ENCODE measurements at places on chromosomes 3 and 15.

- no peak for DNase-seq
Observed at GRCh38 chr3:65151666-65152065, 463.9 kb upstream of the ADAMTS9 start.

DNA sequence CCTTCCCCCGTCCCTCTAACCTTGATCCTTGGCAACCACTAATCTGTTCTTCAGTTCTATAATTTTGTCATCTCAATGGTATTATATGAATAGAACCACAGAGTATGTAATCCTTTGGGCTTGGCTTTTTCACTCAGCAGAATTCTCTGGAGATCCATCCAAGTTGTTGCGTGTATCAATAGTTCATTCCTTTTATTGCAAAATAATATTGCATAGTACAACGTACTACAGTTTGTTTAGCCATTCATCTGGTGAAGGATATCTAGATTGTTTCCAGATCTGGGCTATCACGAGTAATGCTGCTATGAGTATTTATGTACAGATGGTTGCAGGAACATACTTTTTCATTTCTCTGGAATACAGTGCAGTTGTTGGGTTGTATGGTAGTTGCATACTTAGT lies 76.2 kb downstream of the PLXNA1 start:
- no peak for DNase-seq

DNA sequence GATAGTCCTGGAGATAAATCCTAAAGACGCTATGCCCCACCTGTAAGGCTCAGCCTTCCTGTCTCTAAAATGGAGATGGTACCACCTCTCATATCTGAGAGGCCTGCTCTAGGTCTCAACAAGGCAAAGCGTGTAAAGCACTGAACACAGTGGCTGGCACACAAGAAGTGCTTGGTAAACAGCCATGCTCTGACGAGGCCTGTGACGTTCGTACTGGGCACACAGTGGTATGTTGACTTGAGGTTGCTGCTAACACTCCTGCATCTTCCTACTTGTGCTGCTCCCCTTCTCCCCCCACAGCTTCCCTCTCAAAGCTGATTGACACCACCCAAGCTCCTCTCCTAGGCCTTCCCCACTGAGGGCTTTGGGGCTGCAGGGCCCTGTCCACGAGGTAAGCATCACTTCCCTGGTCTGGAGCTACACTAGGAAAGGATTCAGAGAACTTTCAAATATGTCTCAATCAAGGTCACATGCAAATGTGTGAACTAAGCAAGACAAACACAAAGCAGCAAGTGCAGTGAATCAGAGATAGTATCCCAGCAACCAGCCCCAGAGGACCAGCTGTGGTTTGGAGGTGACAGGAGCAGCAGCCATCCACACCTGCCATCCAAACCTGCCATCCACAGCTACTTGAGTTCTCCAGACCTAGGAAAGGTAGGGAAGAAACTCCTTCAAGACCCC lies 177.5 kb downstream of the STT3B start:
- DNase-seq: no peak

DNA sequence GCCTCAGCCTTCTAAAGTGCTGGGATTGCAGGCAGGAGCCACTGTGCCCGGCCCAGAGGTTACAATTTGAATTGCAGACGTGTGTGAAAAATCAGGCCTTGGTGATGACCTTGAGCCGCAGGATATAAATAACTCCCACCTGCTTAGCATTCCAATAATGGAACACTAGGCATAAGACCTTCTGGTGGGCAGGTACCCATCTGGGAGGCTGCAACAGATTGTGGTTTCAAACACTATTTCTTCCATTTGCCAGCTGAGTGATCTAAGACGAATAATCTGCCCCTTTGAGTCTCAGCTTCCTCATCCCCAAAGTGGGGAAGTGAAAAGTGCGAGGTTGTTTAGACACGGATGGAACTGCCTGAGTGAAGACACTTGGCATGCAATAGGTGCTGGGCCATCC lies 47.7 kb upstream of the HERC1 start:
- no peak for DNase-seq

DNA sequence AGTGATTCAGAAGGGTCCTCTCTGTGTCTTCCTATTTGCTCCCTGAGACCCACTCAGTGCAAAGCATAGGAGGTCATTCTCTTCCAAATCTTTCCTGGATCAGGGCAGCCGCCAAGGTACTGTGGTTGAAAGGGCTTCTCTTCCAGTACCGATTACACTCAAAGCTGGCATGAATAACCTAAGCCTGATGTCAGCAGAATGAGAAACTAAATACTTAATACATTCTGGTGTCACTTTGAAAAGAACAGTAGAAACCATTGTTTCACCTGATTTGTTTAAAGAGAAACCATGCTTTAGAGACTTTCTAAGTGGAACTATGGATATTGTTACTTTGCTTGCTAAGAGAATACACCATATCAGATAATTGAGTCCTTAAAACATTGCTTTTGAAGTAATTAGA lies 50.2 kb downstream of the PDHB start:
- no peak for DNase-seq

DNA sequence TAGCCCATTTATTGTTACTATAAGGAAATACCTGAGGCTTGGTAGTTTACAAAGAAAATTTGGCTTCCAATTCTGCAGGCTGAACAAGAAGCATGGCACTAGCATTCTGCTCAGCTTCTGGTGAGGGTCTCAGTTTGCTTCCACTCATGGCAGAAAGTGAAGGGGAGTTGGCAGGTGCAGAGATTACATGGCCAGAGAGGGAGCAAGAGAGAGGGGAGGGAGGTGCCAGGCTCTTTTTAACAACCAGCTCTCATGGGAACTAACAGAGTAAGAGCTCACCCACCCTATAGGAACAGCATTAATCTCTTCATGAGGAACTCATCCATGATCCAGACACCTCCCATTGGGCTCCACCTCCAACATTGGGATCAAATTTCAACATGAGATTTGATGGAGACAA lies 437.9 kb downstream of the CHL1 start:
- DNase-seq: no peak

DNA sequence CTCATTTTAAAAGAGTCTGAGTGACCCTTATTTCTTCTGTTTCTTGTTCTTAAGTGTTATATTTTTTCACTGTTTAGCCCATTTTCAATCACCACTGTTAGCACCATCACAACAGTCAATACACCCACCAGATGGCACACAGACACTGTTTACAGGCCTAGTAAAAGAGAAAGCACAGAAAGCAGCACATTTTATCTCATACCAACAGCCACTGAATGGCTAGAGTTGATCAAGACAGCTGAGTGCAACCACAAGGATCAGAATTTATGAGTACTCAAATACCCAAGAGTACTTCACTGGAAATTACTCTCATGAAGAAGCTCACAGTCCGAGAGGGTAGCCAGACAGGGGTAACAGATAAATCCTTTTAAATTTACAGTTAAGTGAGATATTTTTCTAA lies 127.0 kb downstream of the TFDP2 start:
- DNase-seq: no peak

GRCh38 chr3:171282041-171282440 lies 178.2 kb downstream of the TNIK start:
- no peak for DNase-seq

GRCh38 chr15:59002418-59002859 lies 15.0 kb downstream of the RNF111 start:
- no peak for DNase-seq

- DNase-seq: no peak
Observed at GRCh38 chr3:46080969-46081345, 53.7 kb upstream of the XCR1 start.

GRCh38 chr3:55634345-55634744 lies 147.2 kb upstream of the WNT5A start:
- DNase-seq: no peak

- DNase-seq: no peak
Observed at GRCh38 chr3:128482175-128482574, 10.8 kb downstream of the GATA2 start.

DNA sequence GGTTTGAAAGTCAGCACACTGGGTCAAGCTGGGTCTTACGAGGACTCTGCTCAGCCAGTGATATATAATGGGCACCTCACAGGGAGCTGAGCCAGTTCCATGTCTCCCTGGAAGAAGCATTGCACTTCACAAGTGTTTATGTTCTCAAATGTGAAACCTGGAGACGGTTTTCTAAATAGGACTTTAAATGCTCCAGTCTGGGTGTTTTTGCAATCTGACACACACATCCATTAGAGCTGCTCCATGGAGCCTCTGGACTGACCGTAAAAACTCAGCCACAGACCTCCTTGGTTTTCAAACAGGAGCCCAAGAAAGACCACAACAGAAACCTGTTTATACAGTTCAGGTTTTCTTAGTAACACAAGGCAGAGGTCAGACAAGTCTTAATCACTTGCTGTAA lies 201.3 kb upstream of the LRIG1 start:
- DNase-seq: no peak

GRCh38 chr3:66017591-66017990 lies 21.1 kb downstream of the MAGI1 start:
- no peak for DNase-seq

- no peak for DNase-seq
Observed at GRCh38 chr15:82909080-82909815, 43.3 kb downstream of the HOMER2 start.

DNA sequence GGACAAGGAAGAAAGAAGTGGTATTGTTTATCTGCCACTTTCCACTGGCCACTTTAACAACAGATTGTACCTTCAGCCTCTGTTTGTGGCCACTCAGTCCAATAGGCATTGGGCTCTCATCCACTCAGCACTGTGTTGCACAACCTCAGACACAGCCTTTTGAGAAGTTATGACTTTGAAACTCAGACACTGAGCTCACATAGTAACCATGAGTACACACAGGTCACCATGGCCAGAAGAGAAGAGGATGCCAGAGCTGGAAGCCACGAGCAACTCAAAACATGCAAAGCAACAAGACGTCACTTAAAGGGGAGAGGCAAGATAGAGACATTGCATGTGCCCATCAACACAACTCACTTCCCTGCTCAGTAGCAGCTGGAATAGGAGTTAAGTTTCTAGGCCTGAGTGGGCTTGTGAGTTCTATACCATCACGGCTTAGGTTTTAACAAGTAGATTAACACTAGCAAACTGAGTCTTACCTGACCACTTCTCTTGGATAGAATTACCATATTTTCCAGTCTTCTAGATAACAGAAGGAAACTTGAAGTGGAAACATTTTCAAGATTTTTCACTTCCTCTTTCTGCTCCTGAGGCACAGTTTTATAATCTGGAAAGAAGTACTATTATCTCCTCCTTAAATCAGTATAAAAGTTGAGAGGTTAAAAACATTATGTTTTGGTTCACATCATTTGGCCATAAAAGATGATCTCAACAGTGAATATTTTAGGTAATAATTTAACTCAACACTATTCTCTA lies 103.5 kb downstream of the IMPG2 start:
- DNase-seq: no peak

GRCh38 chr3:58625196-58625824 lies 41.3 kb downstream of the FAM3D start:
- no peak for DNase-seq

- no peak for DNase-seq
Observed at GRCh38 chr3:58256061-58256460, 18.5 kb downstream of the ABHD6 start.

DNA sequence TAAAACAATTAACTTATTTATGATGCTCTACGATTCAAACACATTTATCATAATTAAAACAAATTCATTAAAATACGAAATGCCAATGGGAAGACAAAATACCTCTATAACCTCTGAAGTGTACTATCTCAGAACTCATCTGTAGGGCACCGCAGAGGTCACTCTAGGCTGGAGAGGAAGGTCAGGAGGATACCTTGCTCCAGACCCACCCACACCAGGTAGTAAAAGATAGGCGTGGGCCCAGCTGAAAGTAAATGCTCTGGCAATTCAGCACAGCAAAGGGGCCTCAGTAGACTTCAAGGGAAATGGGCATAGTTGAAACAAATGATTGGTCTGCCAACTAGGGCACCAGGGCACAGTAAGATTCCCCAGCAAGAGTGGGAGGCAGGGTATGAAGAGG lies 26.0 kb upstream of the SPPL2A start:
- DNase-seq: no peak

DNA sequence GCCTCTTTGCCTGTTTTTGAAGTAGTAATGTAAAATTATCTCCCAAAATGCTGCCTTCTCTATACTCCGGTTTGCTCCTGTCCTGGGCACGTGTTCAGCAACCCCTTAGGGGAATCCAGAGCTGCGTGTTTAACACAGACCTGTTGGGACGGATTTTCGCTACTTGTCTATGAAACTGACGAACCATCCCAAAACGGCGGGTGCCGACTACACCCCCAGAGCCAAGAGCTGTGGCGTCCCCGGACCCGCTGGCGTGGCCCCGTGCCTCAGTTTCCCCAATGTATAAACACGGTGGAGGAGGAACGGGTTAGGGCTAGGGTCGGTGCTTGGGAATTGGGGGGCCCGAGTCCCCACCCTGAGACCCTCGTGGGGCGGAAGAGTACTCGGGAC lies 473 bp downstream of the FHIT start:
- DNase-seq: peak; percentile 24

DNA sequence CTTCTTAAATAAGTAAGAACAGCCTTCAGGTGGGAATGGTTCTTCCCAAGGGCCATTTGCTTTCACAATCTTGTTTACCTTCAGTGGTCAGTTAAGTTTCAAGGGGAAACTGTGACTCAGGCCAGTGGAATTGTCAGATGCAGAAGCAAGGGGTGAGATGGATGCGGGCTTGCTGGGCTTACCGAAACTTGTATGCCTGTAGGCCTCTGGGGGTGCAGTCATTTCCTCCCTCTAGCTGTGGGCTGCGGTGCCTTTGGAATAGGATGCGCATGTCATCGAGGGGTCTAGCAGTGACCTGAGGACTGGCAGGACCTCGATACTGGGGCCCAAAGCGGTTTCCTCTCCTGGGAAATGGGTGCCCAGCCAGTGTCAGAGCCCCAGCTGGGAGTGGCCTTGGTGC lies 121.6 kb downstream of the EEFSEC start:
- DNase-seq: no peak

GRCh38 chr3:72887343-72887704 lies 522 bp upstream of the GXYLT2 start:
- DNase-seq: no peak

DNA sequence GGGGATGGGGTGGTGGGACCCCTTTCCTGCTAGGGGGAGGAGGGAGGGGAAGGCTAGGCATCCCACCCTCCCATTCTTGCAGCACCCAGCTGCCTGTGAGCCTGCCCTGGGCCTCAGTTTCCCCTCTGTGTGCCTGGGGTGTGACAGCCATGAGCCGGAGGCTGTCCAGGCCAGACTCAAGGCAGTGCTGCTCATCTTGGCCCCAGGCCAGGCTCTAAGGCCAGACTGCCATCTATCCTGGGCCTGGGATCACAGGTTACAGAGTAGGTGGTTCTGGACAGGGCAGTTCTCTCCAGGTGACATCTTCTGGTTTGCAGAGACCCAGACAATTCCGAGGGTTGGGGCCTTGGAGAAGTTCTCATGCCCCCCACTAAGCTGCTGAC lies 3.3 kb upstream of the VILL start:
- no peak for DNase-seq

DNA sequence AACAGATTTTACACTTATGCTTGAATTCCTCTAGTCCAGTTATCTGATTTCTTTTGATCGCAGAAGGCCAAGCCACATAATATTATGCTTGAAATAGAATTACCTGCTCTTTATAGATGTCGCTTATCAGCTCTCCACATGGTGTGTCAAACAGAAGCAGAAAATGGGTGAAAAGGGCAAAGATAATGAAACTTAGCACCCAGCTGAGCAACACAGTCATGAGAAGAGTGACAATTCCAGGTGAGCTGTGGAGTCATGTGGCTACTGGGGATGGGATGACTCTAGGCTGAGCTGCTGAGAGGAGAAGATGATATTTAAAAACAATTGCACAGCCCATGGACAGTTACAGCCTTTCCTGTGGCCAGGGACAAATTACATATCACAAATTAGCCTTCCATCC lies 398.7 kb upstream of the PDZRN3 start:
- no peak for DNase-seq

- no peak for DNase-seq
Observed at GRCh38 chr3:182925330-182925943, 54.9 kb downstream of the DCUN1D1 start.

GRCh38 chr15:30923429-30923828 lies 19.7 kb downstream of the FAN1 start:
- no peak for DNase-seq
